ENCODE measurements at places on chromosomes 7 and 10.

GRCh38 chr7:24945899-24946298 is 34.1 kb downstream of the OSBPL3 start:
- DNase-seq = no peak

DNA sequence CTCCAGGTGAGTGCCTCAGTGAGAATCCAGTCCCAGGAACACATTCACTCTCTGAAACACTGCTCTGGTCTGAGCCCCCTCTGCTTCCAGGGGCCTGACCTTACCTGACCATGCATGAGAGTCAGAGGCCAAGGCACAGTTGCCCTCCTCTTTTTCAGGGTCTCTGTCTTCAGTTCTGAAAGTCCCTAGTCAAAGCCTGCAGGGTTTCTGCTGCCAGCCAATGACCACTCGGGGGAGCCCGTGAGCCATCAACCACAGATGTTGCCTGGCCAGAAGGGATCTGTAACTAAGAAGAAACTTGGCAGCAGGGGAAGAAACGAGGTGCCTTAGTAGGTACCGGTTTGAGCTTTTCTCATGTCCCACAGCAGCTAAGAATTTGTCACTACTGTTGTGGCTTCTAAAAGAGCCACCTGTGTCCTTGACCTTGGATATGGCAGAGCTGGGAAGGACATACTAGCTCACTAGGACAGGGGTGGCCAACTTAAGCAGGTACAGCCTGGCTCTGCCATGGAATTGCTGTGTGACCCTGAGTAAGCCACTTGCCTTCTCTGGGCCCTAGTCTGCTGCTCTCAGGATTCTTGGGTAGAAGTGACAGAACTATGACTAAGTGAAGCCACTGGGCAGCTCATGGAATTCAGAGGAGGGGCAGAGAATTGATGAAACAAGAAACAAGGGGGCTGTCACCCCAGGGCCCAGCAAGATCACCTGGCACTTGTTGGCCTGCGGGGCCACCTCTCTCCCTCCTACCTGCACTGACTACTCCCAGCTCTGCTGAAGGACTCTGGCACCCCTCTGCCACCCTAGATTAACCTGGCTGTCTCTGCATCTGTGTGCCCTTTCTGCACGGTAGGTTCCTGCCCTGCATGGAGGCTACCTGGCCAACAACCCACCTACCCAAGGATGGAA is 83.8 kb upstream of the GPR26 start:
- DNase-seq = peak; percentile 52

DNA sequence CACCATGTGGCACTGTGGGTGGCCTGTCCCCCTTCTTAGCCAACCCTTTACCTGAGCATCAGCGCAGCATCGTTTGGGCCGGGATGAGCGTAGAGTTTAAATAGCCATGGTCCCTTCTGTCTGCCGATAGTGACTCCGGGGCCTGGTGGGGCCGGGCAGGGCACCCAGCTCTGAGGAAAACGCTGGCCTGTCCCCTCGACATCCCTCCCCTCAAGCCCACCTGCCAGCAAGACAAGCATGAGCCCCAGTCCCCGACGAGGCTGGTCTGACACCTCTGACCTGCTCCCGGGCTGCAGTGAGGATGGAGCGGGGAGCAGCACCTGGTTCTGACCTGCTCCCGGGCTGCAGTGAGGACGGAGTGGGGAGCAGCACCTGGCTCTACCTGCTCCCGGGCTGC is 31.1 kb upstream of the CNPY1 start:
- DNase-seq = no peak

DNA sequence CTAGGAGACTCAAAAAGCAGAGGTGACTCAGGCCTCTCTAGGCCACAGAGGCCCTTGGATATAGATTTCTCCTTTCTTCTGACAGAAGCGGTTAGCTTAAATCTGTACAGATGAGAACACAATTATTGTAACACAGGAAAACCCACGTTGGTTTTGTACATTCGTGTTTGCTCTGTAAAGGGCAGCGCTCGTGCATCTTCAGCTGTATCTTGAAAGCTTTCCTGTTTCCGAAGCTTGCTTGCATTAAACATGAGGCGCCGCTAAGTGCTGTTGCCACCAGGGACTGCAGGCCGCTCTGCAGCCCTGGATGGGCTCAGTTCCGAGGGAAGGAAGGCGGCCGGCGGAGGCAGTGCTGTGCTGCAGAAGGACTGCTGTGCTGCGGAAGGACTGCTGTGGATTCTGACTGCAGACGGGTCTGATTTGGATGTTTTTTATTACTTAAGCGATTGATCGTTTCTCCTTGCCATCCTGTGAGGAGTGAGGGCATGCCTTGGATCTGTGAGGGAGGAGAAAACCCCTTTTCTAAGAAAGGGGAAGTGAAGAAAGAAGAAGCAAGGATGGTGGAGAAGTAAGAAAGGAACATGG is 53.3 kb downstream of the FHIP2A start:
- no peak for DNase-seq

DNA sequence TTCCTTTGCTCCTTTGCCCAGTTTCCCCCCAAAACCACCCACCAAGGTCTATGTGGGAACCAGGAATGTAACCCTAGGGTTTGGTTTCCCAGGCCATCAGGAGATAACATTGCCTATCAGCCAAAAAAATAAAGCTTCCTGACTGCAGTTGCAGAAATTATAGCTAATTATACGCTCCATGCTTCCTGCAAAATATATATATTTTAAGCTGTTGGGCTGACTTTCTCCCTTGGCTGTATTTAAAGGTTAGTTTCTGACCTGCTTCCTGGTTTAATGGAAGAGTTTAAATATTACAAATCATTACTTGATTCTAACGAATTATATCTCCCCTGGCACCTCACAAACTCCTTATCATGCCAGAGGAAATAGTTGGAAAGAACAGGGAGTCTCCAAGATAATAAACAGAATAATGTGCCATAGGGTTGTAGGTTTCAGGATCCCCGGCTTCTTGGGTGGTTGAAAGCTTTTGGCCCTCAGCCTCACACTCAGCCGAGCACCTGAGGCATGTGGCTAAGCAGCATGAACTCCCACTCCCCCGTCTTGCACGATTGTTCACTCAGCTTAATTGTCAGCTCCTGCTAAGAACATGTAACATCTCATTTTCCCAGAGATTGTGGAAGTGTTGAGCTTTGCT is 79.9 kb downstream of the FZD1 start:
- no peak for DNase-seq

GRCh38 chr10:86388119-86388704 is 21.6 kb upstream of the GRID1 start:
- no peak for DNase-seq

GRCh38 chr7:73544678-73545077 is 12.8 kb downstream of the BCL7B start:
- DNase-seq = no peak

GRCh38 chr10:35635576-35635975 is 6.5 kb downstream of the FZD8 start:
- DNase-seq = peak; percentile 30

DNA sequence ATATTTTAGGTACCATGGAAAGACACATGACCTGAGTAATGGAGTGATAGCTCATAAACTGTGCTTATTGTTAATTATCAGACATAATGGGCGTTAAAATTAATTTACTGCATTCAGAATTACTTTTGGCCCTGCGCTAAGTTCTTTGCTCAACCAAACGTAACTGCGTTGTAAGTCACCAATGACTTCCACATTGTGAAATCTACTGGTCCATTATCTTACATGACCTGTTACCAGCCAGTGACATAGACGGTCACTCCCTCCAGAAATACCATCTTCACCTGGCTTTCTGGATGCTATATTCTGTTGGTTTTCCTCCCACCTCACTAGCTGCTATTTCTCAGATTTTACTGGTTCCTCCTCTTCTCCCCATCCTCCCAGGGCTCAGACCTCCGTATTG is 5.0 kb upstream of the GIGYF1 start:
- no peak for DNase-seq

DNA sequence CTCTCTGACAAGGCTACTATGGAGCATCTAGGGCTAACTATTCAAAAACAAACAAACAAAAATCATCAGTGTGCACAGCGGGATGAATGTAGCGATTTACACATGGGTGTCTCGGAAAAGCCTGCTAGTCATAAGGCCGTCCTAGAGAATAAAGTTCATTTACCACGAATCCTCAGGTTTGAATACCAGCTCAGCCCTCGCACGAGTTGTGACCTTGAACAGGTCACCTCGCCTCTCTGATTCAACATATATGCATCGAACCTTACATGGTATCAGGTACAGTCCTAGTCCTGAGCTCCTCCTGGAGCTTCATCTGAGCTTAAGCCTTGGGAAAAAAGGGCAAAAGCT is 572 bp downstream of the ATP5MF start:
- no peak for DNase-seq

- DNase-seq = no peak
Observed at GRCh38 chr7:118575393-118575948, 351.0 kb downstream of the ANKRD7 start.

DNA sequence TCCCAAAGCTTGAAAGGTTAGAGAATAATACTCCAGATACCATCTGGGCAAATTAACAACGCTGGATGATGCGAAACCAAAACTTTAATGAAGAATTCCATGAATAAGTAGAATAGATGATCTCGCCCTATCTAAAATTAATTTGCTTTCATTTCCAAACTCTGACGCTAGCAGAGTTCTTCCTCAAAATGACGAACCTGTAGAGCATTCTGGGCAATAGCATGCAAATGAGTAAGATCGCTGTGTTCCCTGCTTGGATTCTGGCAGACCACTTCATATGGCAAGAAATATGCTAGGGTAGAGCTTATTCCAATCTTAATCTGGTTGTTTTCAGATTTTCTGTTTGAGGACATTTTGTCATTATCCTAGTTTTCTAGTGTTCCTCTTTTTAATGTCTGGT is 36.1 kb upstream of the SMNDC1 start:
- no peak for DNase-seq

DNA sequence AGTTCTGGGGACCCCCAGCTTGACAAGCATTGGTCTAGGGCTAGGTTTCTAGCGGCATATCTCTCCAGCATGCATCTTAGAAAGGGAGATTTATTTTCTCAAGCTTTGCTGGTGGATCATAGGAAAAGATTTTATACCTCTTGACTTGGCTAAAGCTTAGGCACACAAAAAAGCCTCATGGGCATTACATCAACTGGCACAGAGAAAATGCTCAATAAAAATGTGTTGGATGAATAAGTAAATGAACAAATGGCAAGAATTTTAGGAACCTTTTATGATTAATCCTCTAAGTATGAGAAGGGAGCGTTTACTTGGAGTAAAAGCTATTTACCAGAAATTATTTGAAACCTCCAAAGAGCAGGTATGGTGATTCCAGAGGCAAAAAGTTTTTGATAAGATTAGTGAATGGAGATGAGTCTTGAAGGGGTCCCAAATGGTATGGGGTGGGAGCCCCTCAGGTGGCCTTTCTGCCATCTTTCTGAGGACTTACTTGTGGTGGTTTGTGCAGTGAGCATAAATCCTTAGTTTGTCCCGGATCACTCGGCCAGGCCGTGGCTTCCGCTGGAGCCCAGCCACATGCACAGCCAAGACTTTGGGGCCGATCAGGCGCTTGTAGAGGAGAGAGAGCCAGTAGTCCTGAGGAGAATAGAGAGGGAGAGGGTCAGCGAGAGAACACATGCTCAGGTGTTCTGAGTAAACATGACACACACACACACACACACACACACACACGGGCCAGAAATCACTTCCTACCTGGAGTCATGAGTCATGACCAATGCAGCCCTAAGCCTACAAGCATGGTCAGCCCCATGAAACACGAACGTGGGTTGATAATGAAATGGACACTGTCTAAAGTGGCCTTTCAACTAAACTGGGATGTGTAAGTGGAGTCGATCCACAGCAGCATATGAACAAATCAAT is 43.1 kb upstream of the HPS1 start:
- no peak for DNase-seq

DNA sequence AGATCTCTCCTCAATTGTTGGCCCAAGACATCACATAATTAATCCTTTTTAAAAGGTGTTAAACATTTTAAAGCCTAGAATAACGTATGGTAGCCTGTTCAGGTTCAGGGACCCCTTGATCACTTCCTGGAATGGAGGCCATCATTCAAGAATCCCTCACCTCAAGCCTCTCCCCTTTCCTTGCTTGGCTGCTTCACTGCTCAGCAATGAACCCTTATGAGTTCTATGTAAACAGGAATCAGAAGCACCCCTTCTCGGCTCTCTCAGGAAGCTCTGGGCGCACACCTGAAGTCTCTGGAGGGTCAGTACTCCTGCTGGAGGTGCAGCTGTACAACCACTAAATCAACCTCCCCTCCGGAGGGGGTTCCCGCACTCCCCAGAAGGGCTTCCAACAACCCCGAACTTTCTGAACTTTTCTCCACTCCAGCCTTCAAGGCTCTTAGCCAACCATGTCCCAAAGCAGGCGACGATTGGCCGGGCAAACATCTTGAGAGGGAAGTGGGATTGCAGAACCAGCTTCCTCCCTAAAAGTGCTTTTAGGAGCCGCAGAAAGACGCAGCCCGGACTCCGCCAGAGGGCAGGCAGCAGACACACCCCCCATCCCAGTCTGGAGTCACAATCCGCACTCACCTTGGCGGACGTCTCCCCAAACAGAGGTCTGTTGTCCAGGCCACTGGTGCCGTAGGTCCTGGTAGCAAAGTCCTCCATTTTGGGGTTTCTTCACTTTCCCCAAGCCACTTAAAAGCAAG is 562 bp downstream of the TMEM243 start:
- DNase-seq = no peak

DNA sequence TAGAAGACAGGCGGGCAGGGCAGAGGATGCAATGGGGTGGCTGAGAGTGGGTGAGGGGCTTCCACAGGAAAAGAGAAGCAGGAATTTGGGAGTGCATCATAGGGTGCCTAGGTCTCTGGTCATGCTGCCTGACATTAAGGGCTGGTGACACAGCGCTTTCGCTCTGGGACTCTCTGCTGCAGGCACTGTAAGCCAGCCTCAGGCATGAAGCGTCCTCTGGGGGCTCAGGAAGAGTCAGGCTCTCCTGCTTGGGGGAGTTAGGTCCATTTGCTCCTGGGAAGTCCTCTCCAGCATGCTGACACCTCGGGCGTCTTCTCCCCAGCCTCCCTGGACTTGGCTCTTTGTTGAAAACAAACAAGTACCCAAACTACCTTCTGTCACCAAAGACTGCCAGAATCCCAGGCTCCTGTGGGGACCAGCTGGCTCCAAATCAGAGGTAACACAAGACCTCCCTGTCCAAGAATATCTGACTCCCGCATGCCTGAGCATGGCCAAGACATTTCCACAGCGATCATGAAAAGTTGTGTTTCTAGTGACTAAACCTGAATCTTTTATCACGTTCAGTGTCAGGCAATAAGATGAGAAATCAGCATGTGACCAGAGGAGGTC is 55.4 kb downstream of the GPR26 start:
- DNase-seq = no peak

Measured in activated T-cell treated with anti-CD3 and anti-CD28 coated beads for 24 hours (primary cell).